ENCODE measurements at places on chromosomes 1 and 21.

GRCh38 chr1:21379571-21379970, 60.4 kb upstream of the NBPF3 start:
- no peaks in the 10 kb centered on the region for H3K27me3 ChIP-seq
- no peak for DNase-seq
- H3K4me1 ChIP-seq, result no peaks in the 10 kb centered on the region
- no peak overlapping the region for H3K4me3 ChIP-seq

DNA sequence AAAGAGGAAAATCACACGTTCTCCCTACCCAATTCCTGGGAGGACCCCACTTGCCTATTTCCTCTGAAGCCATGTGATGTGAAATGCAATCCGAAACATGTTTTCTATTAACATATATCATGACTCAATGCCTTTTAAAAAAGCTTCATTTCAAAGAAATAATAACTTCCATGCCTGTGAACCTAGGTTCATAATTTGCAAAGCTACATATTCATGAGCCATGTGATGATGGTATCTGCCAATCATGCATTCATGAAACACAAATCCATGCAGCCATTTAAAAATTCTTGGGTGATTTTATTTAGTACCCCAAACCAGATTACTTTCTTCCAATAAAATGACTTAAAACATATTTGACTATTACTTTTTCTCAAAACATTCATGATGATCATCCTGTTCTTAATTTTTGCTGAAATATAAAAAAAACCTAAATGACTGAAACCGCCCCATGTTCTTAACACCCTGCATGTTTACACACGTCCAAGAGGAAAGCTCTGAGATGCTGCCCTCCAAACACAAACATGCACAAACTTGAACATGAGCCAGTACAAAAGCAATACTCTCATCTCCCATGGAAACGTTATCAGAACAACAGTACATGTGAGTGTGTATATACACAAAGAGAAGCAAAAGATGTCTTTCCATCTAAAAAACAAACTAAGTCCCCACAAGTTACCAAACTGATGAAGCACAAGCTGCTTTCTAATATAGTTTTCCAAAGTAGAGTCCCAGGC, 140.1 kb downstream of the TGFBR3 start:
- H3K36me3 ChIP-seq, result no peaks in the 10 kb centered on the region
- no peak overlapping the region for H3K4me3 ChIP-seq
- H3K4me1 ChIP-seq, result peaks cover 15% of the 10 kb centered on the region
- H3K27ac ChIP-seq, result no peak overlapping the region
- no peak for DNase-seq

DNA sequence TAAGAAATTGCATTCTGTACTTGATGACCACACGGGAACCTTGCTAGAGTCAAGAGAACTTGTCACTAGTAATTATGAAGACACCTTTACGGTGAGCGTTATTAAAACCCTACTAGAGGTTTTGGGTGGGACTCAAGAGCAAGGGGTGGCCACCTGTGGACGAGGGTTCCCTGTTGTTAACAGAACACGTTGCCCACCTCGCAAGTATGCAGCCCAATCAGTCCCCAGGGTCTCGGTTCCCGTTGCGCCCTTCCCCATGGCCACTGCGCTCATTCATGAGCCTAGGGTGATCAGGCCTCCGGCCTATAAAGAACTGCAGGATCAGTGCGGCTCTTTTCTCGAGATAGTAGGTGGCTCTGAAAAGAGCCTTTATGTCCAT, 30.2 kb upstream of the RNF187 start:
- peak overlapping the region; percentile 85 for H3K4me3 ChIP-seq
- no peaks in the 10 kb centered on the region for H3K27me3 ChIP-seq
- H3K36me3 ChIP-seq, result no peaks in the 10 kb centered on the region
- no peak for DNase-seq

DNA sequence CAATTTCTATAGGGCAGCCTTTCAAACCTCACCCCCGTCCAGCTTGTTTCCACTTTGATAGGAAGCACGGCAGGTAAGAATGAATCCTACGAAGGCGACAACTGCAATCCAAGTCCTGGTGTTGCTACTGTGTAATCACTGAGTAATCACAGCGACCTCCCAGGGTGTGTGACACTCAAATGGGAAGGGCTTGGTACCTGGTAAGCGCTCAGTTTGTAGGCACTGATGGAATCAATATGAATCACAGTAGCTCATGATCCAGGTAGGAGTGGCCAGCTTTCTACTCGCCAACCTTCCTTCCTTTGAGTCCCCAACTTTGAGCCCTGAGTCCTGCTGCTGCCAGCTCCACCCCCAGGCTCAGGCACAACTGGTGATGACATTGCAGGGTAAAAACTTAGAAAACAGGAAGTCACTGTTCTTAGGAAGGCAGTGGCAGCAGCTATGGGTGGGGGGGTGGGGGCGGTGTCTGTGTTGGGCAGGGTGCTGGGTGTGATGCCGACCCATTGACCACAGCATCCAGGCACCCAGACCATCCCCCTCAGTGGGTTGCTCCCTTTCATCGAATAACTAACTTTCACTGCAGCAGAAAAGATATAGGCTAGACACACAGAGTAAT, 70.7 kb downstream of the CD247 start:
- DNase-seq, result peak; percentile 11
- no peaks in the 10 kb centered on the region for H3K27me3 ChIP-seq
- H3K27ac ChIP-seq, result no peak overlapping the region
- H3K36me3 ChIP-seq, result no peaks in the 10 kb centered on the region
- H3K4me3 ChIP-seq, result no peak overlapping the region

DNA sequence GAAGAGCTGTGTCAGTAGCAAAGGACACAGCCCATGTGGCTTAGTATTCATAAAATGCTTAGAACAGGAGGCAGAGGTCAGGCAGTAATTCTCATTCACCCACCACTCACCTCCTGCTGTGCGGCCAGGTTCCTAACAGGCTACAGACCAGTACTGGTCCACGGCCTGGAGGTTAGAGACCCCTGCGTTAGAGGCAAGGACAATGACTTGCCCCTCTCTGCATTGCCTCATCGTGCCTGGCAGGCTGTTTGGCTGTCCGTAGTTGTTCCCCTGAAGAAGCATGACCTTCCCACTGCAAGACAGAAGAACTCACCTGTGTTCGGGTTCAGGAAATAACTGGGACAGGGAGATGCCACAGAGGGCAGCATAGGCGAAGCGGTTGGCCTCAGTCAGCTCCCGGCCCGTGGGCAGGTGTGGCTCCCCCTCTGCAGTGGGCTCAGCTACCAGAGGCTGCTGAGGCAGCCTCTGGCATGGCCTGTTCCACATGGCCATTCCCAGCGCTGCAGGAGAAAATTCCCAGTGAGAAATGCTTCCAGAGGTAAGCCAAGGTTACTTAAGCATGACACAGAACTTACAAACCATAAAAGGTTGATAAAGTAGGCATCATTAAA, 19.3 kb downstream of the TMCO4 start:
- H3K36me3 ChIP-seq, result peaks cover 9% of the 10 kb centered on the region
- H3K4me3 ChIP-seq, result no peak overlapping the region
- no peaks in the 10 kb centered on the region for H3K27me3 ChIP-seq
- no peak overlapping the region for H3K27ac ChIP-seq
- DNase-seq, result no peak
- H3K4me1 ChIP-seq, result no peaks in the 10 kb centered on the region

DNA sequence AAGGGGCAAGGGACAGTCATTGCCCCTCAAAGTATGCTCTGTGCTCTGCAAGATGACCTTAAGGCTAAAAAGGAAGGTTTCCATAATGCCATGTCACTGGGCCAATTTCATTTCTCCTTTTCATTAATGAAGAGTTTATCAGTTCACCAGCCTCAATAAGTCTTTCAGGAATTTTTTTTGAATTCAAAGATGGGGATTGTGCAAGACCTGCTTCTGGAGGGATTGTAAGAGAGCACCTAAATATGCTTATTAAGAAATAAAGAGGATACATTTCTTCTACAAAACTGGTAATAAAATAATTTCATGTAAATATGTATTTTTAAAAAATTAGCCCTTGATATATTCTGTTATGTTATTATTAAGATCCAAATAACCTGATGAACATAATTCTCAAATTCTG, 86.8 kb upstream of the RGS4 start:
- H3K27me3 ChIP-seq, result no peaks in the 10 kb centered on the region
- no peaks in the 10 kb centered on the region for H3K36me3 ChIP-seq
- no peak overlapping the region for H3K4me3 ChIP-seq
- DNase-seq, result no peak

DNA sequence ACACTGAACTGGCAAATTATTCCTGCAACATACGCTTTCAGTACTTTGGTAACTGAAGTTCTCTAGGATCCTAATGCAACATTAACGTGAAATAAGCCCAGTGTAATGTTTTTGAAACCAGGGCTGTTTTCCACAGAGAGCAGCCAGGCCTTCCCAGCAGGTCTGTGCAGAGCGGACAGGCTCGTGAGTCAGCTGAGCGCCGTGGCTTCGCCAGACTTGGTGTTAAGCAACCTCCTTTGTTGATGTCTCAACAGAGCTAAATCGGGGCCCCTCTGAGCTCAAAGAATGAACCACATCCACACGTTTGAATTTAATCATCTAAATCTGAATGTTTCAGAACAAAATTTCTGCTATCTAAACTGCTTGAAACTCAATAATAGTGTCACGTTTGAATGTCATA, 181.8 kb upstream of the FMN2 start:
- peaks cover 16% of the 10 kb centered on the region for H3K4me1 ChIP-seq
- DNase-seq, result peak; percentile 74
- H3K27me3 ChIP-seq, result no peaks in the 10 kb centered on the region
- H3K36me3 ChIP-seq, result no peaks in the 10 kb centered on the region
- no peak overlapping the region for H3K27ac ChIP-seq

DNA sequence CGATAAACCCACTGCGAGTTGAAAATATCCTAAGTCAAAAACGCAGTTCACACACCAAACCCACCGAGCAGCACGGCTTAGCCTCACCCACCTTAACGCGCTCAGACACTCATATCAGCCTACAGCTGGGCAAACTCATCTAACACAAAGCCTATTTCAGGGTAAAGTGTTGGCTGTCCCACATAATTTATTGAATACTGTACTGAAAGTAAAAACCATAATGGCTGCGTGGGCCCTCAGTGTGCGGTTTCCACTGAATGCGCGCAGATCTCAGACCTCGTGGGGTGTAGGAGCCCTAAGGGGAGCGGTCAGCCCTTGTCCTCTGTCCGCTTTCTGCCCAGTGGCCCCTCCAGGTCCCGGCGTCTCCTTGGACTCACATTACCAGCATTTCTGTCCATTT, 157.6 kb upstream of the ARHGEF16 start:
- no peaks in the 10 kb centered on the region for H3K4me1 ChIP-seq
- no peak overlapping the region for H3K27ac ChIP-seq
- H3K4me3 ChIP-seq, result no peak overlapping the region
- H3K27me3 ChIP-seq, result peaks cover 39% of the 10 kb centered on the region
- no peaks in the 10 kb centered on the region for H3K36me3 ChIP-seq

GRCh38 chr1:29635501-29636263, 399.4 kb downstream of the PTPRU start:
- H3K4me1 ChIP-seq, result peaks cover 14% of the 10 kb centered on the region
- DNase-seq, result no peak
- H3K27me3 ChIP-seq, result no peaks in the 10 kb centered on the region
- H3K27ac ChIP-seq, result no peak overlapping the region
- no peak overlapping the region for H3K4me3 ChIP-seq

GRCh38 chr21:44602463-44602850, 2.1 kb downstream of the KRTAP10-7 start:
- H3K4me3 ChIP-seq, result no peak overlapping the region
- H3K36me3 ChIP-seq, result no peaks in the 10 kb centered on the region
- H3K27me3 ChIP-seq, result peaks cover 15% of the 10 kb centered on the region
- H3K27ac ChIP-seq, result no peak overlapping the region
- H3K4me1 ChIP-seq, result no peaks in the 10 kb centered on the region

GRCh38 chr1:175632667-175633066, 110.7 kb downstream of the TNR start:
- H3K27ac ChIP-seq, result no peak overlapping the region
- DNase-seq, result no peak
- H3K36me3 ChIP-seq, result no peaks in the 10 kb centered on the region

DNA sequence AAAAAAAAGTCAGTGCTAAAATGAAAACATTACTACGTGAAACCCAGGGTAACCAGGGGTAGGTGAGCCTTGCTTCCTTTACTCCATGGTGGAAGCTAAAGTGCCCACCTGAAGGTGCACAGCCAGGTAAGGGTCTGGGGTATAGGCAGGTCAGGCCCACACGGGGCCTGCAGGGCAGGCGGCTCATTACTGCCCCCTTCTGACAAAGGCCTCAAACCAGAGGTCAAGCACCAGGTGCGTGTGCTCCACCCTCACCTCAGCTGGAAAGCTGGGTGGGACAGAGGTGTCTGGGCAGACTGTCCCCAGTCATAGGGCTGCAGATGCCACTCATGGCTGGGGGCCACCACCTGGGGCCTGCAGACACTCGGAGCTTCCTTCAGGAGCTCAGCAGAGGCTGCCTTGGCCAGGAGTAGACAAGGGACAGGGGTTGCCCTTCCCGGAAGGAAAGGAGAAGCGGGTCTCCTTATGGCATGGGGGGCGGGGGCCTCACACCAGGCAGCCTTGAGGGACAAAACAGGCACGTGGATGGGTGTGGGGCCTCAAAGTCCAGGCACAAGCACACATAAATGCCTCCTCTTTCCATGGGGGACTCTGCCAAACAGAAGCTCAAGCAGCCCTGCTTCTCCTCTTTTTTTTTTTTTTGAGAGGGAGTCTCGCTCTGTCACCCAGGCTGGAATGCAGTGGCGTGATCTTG, 36.2 kb downstream of the ACOT7 start:
- H3K4me3 ChIP-seq, result no peak overlapping the region
- no peaks in the 10 kb centered on the region for H3K27me3 ChIP-seq
- H3K4me1 ChIP-seq, result peaks cover 49% of the 10 kb centered on the region
- no peak for DNase-seq
- H3K27ac ChIP-seq, result peak overlapping the region; percentile 67

DNA sequence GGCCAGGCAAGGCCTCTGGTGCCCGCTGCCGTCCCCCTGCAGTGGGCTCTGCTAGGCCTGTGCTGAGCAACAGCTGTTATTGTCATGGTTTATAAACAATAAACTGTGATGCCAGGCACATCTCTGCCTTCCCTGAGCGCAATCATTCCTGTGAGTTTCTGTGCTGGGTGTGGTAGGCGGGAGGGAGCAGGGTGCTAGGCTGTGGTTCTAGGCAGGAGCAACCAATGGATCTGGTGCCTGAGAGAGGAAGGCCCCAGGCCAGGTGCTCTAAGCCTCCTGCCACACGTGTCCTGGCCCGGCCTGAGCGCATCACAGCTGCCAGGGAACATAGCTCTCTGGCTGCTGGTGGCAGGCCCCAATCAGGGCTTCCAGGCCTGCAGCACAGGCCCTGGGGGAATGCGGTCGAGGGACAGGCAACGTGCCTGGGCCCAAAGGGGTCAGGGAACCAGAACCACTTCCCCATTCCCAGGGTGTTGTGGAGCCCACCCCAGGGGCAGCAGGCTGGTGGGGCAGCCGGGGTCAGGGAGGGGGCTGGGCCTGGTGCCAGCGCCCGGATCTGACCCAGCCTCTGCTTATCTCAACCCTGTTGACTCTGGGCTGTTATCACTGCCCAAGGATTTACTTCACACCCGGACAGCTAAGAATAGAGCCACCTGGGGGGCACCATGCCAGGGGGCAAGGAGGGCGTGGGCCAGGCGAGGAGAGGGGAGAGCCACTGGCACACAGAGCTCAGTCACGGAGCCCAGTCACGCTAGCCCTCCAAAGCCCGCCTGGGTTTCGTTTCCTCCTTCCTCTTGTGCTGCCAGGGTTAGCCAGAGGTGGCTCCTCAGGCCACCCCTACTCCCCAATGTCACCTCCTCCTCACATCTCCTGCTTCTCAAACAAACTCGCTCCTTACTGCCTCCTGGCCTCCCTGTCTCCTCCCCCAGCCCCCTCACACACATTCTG, 11.5 kb downstream of the TRIM46 start:
- no peaks in the 10 kb centered on the region for H3K4me1 ChIP-seq
- peaks cover 8% of the 10 kb centered on the region for H3K36me3 ChIP-seq
- no peak overlapping the region for H3K27ac ChIP-seq

All from RWPE2 (cell line).